ENCODE measurements at places on chromosomes 1 and 21. TPM values are rescaled to one million over a fixed set of nuclear protein-coding genes. Genes with fewer than 3 reads are reported as not detected.

The A3GALT2 gene
- not detected for total RNA-seq

The PEAR1 gene
- not detected for total RNA-seq

The ARHGEF11 gene
- total RNA-seq, result 1.7 TPM

The IL24 gene
- 25.0 TPM for total RNA-seq

The ARHGEF2 gene
- 149 TPM for total RNA-seq

The CLCA1 gene
- 0.13 TPM for total RNA-seq

The TCHH gene
- 0.03 TPM for total RNA-seq

The PIGK gene
- total RNA-seq, result 21.7 TPM

The MYBPHL gene
- total RNA-seq, result not detected

The KRTAP19-1 gene
- not detected for total RNA-seq

The CLDN19 gene
- total RNA-seq, result not detected

The SLC25A44 gene
- total RNA-seq, result 61.3 TPM

The ANGPTL3 gene
- not detected for total RNA-seq

The MMP23B gene
- total RNA-seq, result 1.0 TPM

The MYOC gene
- not detected for total RNA-seq

All from activated T-cell treated with anti-CD3 and anti-CD28 coated beads, Interleukin-2, amount 50 U/mL, for 4 hours (primary cell).